ENCODE measurements at places on chromosomes 7 and 10.

- no peak for DNase-seq
Measured at GRCh38 chr7:90563286-90563685, 32.8 kb upstream of the CDK14 start.

GRCh38 chr10:13636776-13637175 is 50.0 kb downstream of the PRPF18 start:
- peak; percentile 32 for DNase-seq

- no peak for DNase-seq
Measured at GRCh38 chr10:68787813-68788212, 39.5 kb upstream of the STOX1 start.

- no peak for DNase-seq
Measured at GRCh38 chr10:124599588-124600050, 138.0 kb downstream of the LHPP start.

- no peak for DNase-seq
Measured at GRCh38 chr7:27176524-27176845, 2.4 kb upstream of the HOXA10 start.

DNA sequence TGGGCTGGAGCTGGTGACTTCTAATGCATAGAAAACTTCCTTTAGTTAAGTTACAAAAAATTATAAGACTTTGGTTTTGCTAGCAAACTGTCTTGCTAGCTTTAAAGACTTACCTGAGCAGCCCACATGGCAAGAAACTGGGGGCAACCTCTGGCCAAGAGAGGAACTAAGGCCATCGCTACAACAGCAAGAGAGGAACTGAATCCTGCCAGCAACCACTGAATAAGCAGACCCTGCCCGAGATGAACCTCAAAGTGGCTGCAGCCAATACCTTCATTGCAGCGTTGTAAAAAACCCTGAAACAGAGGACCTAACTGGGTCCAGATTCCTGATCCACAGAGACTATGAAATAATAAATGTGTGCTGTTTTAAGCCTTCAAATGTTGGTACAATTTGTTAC is 54.6 kb upstream of the STARD3NL start:
- no peak for DNase-seq

GRCh38 chr10:34097682-34098081 is 717.4 kb downstream of the PARD3 start:
- no peak for DNase-seq

- DNase-seq = peak; percentile 90
Measured at GRCh38 chr7:134515569-134516468, 11.5 kb upstream of the AKR1B10 start.

GRCh38 chr10:75335983-75336382 is 65.6 kb downstream of the ZNF503 start:
- no peak for DNase-seq

DNA sequence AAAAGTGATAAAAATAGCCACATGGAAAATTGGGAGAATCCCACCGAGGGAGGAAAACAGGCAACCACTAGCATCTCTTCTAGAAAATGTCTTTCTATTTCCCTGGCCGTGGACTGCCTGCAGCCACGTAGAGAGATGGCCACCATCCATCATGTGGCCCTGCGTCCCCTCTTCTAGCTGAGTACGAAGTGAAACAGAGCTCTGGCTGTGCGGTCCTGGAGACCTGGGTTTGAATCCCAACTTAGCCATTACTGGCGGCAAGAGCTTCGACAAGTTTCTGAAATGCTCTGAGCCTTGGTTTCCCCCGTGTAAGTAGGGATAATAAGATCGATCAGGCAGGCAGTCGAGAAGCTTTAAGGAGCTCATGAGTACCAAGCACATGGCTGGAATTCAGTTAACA is 32.9 kb downstream of the ZCCHC24 start:
- DNase-seq = no peak

GRCh38 chr10:118002581-118002980 is 44.2 kb downstream of the RAB11FIP2 start:
- DNase-seq = peak; percentile 35

GRCh38 chr7:21939136-21939857 is 6.4 kb downstream of the CDCA7L start:
- peak; percentile 9 for DNase-seq

DNA sequence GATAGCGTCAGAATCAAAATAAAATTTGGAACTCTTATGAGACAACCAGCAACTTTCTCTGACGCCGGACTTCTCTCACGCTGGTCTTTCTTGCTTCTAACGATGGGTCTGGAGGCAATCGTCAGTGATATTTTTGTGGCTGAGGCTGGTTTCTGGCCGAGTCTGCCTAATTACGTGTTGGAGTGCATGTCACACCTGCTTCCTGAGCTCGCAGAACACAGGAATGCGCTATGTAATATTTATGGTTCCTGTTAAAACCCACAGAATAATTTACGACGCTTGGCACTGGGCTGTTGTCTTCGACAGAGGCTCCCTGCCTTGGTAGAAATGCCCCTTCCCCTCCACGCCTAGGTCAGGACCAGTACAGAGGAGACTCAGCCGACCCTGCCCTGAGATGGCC is 64.9 kb downstream of the NPTX2 start:
- no peak for DNase-seq

- no peak for DNase-seq
Measured at GRCh38 chr10:36351159-36351558, 709.1 kb upstream of the FZD8 start.

DNA sequence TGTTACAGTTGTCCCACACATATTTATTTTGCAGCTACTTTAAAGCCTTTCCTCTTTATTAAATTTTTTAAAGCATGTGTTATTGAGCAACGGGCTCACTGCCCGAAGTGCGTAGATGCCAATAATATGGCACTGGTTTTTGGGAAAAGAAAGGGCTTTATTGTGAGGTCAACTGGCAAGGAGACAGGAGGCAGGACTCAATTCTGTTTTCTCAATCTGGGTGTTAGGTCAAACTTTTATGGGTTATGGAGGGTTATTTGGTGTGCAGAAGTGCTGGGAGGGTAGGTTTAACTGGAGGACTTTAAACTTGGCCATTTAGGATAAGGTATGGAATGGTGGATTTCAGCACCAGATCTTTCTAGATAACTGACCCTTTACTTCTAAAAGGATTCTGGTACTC is 183.6 kb downstream of the LRRC4 start:
- DNase-seq = no peak

- DNase-seq = no peak
Measured at GRCh38 chr7:44738876-44739665, 9.6 kb upstream of the ZMIZ2 start.

- no peak for DNase-seq
Measured at GRCh38 chr10:110307805-110308204, 3.1 kb upstream of the SMNDC1 start.

DNA sequence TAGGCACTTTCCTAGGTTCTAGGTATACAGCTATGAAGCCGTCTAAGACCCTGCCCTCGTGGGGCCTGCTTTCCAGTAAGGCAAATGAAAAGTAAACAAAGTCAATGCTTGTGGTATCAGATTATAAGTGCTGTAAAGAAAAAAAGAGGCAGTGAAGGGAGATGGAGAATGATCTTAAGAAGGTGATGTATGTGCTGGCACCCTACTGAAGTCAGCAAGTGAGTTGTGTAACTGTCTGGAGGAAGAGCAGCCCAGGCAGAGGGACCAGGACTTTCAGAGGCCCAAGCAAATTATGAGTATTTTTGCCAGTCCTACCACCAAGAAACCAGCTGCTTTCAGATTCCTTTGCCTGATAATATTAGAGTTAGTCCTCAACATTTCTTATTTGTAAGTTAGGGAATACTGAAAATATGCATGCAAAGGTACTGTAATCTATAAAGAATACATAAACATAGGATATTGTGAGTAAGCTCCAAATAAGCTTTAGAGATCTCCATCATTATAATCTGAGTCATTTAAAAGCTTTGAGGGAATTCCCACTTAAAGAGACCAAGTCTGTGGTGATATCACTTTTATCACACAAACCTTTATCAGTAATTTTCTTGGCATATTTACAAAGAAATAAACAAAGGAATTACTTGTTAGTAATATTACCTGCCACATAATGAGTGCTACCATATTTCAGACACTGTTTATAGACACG is 329.2 kb upstream of the LRGUK start:
- peak; percentile 7 for DNase-seq

DNA sequence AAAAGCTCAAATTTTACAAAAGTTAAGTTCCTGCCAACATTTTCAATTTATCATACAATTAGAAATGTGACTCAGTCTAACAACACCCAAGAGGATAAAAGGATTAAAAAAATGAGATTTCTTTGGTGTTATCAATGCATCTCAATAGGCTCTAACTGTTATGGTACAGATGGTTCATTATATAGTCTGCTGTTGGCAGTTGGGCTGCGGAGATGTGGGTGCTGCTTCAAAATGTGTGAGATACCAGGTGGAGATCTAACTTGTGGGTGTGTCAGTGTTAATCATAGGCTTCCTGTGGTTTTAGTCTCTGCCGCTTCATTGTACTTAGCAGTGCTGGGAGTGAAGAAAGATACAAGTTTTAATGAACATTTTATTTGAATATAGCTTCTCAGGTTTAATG is 231.2 kb downstream of the EXOC4 start:
- peak; percentile 16 for DNase-seq

DNA sequence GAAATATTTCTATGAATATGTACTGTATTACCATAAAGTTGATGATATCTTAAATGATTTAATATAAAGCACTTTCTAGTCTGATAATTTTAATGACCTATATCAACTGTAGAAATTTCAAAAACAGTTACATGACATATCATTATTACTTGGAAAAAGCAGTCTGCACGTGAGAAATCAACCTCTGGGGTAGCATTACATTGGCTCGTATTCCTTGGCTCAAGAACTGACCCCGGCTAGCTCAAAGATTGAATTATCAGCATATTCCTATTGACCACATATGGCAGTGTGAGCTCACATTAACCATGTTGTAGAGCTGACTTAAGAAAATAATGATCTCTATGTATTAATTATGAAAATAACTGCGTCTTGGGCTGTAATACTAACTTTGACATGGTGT is 139.3 kb downstream of the PTN start:
- DNase-seq = no peak

DNA sequence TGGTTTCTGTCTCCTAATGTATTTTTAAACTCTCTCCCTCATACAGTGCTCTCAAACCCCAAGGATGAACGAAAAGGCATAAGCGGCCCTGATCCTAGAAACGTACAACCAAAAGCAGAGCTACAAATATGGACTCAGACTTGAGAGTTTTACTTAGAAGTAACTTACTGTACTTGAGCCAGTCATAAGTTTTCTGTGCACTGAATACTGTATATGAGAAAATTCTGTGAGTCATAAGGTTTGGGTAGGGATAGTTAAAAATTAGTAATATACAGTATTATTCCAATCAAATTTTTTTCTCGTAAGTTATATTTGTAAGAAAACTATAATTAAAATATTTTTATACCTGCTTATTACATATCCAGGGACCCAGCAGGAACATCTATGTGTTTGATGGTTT is 5.9 kb upstream of the ASL start:
- DNase-seq = no peak

DNA sequence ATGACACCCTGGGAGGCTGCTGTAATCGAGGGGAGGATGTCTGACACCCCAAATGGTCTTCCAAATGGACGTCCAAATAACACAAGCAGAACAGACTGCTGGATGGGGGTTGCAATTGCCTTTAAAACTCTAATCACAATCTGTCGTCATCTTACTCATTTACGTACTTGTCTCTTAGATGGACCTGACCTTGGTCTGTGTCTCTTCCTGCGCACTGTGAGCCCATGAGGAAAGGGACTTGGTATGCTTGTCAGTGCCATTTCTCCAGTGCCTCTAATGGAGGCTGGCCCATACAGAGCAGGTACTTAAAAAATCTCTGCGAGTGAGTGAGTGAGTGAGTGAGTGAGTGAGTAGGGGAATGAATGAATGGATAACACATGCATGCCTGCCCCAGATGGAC is 93.3 kb downstream of the DLG5 start:
- no peak for DNase-seq

- no peak for DNase-seq
Measured at GRCh38 chr7:154423231-154423630, 371.0 kb downstream of the DPP6 start.

- no peak for DNase-seq
Measured at GRCh38 chr7:77606562-77606961, 69.5 kb downstream of the PTPN12 start.

DNA sequence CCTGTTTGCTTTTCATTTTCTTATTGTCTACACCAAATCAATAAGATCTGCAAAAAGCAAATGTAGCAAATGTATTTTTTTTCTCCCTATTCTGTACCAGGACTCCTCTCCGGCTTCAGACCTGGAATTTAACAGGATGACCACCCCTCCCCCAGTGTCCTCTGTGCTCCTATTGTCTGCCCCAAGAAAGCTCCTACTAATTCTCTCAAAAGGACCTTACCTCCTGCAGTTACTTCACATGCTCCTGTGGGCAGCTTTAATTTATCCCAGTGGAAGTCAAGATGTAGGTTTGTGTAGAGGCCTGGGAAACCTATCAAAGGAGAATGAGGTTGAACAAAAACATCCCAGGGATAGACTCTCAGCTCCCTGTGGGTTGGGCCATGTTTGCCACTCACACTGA is 31.3 kb downstream of the PLXNA4 start:
- DNase-seq = no peak

GRCh38 chr10:91220954-91221675 is 652 bp downstream of the PCGF5 start:
- peak; percentile 19 for DNase-seq

GRCh38 chr7:157898261-157898660 is 561.5 kb downstream of the DNAJB6 start:
- DNase-seq = no peak

DNA sequence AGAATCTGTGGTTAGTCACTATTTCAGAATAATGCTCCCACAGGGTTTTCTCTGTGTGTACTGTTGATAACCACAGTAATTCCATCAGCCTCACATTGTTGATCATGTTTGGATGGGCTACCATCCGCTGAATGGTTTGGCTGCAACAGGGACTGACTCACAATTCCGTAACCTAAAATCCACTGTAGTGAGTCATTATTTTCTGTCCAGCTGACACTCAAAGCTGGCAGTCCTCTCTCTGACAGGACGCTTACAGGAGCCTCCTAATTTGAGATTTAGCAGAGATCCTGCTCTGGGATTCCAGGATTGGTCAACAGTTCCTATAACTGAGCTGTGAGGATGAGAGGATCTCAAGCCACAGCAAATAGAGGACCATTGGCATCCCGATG is 32.7 kb downstream of the VWA2 start:
- peak; percentile 93 for DNase-seq

DNA sequence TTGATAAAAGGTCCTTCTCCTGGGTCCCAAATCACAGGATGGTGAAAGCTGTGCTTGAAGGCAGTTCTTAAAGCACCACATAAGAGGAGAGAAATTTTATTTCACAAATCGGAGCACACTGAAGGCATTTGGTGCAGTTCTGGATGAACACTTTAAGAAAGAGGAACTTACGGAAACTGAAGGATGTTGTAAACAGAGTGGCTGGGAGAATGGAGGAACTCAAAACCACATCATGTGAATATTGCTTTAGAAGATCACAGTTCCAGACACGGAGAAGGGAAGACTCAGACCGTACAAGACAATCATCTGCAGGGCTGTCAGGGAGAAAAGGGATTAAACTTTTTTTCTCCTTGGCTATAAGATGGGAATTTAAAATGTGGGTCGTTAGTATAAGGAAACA is 9.0 kb upstream of the GPR141 start:
- DNase-seq = no peak
